ENCODE measurements at places on chromosomes 5 and 9.
A peak's percentile ranks its signal among the peaks of the same experiment; 100 is the strongest.

GRCh38 chr5:103522586-103522985, 40.0 kb downstream of the NUDT12 start:
- DNase-seq, result no peak

DNA sequence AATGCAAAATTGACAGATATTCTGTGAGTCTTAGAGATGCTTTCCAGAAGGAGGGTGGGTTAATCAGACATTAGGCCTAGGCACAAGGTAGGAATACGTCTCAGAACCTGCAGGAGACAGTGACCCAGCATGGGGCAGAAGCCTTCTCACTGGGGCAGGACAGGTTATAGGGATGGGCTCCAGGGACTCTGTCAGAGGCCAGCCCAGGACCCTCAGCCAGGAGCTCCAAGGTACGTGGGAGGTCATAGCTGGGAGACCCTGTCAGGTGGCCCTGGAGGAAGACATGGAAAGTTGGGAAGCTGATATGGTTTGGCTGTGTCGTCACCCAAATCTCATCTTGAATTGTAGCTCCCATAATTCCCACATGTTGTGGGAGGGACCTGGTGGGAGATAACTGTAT, 450.4 kb downstream of the GADD45G start:
- DNase-seq, result no peak

- no peak for DNase-seq
These were observed 335.0 kb downstream of the DEPDC1B start for GRCh38 chr5:60365001-60365400.

- no peak for DNase-seq
These were observed 29.6 kb upstream of the PITX1 start for GRCh38 chr5:135063511-135064234.

DNA sequence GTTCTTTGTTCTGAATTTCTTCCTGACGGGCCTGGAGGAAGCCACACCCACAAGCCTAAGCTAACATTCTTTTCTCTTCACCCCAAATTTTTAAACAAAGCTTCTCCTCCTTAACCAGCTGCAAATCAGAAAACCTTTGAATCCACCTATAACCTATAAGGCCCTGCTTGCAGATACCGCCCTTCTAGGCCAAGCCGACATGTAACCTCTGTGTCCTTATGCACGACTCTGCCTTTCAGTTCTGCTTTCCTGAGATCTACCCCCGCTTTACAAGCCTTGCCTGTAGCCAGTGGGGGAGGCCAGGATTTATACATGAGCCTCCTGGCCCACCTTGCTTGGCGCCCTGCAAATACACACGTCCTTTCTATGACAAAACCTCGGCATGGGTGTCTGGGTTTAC, 19.3 kb downstream of the BRD9 start:
- no peak for DNase-seq

DNA sequence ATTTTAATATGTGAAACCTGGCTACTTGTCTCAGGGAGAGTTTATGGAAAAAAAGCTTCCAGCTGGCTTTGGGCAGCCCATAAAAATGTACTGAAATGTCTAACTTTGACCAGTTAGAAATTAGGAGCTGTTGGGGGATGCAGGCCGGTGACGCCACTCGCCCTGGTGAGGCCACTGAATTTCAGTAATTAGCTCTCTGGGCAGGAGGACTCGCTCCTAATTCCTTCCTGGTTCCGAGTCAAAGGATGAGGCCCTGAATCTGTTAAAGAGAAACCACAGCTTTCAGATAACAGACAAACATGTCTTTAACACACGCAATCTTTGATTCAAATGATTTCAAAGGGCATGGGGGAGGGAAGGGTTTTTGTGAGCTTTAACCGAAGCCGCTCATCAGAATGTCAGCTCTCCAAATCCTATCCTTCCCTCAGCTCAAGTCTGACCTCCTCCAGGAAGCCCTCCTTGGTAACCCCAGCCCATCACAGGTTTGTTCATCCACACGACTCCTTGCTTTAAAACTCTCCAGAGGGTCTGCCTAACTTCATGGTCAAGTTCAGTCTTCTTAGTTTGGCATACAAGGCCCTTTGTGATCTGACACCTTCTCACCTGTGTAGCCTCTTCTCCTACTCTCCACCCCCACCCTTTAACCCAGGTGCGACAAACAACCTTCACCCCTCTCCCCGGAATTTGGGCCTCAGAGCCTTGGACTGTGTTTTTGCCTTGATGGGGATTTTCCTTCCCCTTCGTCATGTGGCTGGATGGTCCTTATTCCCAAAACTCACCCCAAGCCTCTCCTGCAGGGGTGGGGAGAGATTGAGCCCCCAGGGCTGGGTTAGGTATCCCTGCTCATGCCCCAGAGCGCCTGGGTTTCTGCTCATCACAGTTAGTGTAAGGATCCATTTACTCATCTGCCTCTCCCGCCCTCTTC, 13.6 kb upstream of the PHF19 start:
- DNase-seq, result no peak

- no peak for DNase-seq
These were observed 9.1 kb upstream of the MVB12B start for GRCh38 chr9:126317513-126317912.

DNA sequence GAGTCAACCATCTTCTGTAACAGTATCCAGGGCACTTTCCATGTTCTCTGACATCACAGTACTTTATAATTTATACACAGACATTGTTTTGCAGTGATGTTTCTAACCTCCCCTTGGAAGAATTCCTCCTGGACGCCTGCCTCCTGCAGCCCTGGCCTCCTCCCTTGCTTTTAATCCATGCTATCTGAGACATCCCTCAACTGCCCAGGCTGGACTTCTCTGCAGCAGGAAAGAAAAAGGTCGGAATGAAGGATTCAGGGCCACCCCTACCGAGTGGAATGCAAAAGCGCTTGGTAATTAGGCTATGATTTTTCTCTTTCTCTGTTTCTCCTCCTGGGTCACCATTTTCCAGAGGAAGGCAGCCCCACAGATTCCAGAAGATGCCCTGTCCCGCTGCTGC, 47.0 kb upstream of the SHC3 start:
- no peak for DNase-seq

GRCh38 chr9:106127776-106128175, 433.4 kb downstream of the TMEM38B start:
- DNase-seq, result no peak

DNA sequence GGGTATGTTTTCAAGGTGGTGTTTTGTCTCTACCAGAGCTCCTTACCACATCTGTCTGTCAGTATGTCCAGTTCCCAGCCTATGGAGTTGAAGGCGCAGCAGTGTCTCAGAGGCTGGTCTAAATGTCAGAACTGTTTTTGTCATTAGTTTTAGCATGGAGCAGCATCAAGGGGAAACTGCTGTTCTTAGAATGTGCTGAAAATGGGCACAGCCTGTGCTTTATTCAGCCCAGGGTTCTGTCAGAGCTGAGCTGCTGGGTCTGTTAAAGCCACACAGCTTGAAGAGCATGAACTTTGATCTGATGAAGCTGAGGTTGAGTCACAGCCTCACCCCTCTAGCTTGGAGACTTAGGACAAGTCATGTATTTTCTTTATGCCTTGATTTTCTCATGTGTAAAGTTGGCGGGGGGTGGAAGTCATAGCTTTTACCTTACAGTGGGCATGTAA, 71.9 kb downstream of the RALGPS1 start:
- no peak for DNase-seq

- no peak for DNase-seq
These were observed 167.6 kb downstream of the PDZD2 start for GRCh38 chr5:31806561-31806960.

DNA sequence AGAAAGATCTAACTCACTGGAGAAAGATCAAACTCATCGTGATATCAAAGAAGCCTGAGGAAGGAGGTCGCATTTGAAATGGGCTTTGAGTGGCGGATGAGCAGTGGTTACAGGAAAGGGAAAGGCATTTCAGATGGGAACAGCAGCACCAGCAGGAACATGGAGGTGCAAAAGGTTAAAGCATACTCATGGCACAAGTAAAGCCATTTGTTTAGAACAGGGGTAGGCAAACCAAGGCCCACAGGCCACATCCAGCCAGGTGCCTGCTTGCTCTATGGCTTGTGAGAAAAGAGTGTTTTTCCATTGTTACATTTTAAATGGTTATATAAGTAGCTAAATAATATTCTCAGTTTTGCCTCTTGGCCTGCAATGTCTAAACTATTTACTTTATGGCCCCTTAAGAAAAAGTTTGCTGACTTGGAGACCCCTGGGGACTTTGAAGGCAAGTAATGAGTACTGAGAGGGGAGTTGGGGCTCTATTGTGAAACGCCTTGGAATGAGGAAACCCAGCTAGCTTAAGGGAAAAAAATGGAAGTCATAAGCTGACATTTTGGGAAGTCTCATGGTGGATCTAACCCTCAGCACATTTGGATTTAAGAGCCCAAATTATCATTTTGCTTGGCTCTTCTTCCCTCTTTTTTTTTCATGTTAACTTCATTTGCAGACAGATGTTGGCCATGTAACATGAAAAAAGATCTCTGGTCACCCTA, 211.1 kb downstream of the NR3C1 start:
- no peak for DNase-seq

- no peak for DNase-seq
These were observed 17.2 kb downstream of the EBF1 start for GRCh38 chr5:159082474-159082873.

- DNase-seq, result no peak
These were observed 680.0 kb downstream of the TAF11L14 start for GRCh38 chr5:18314192-18314778.

GRCh38 chr9:73468716-73469115, 317.1 kb downstream of the ANXA1 start:
- DNase-seq, result no peak

GRCh38 chr9:103025796-103026195, 30.7 kb downstream of the CYLC2 start:
- DNase-seq, result no peak

DNA sequence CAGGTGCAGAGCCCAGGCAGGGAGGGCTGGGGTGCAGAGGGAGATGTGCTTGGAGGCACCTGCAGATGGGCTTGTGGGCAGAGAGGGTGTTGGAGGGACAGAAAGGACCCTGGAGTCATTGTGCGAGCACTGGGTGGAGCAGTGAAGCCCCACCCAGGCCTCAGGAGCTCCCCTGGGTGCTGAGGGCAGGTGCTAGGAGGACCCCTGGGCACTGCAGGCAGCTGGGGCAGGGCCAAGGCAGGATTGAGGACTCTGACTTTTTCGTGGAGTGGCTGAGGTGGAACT, 10.3 kb upstream of the SLC6A18 start:
- DNase-seq, result no peak

DNA sequence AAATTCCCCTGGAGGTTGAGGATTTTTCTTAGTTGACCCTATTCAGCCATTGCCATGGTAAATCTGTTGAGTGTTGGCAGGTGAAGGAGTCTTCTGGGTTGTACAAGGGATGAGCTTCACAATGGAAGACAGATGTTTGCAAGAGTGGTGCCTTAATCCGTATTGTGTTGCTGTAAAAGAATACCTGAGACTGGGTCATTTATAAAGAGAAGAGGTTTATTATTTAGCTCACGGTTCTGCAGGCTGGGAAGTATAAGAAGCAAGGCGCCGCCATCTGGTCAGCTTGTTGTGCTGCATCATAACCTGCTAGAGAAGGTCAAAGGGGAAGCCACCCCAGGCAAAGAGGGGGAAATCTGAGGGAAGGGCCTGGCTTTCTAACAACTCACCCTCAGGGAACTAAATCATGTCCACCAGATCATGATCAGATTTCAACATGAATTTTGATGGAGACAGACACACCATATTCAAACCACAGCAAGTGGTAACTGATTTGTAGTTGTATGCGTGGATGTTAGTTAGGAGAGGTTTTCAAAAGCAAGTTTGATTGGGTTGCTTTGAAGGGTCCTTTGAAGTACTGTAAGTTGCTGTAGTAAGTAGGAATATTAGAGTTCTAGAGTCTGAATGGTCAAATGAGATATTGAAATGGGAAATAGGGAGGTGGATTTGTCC, 2.5 kb downstream of the TNPO1 start:
- peak; percentile 18 for DNase-seq

DNA sequence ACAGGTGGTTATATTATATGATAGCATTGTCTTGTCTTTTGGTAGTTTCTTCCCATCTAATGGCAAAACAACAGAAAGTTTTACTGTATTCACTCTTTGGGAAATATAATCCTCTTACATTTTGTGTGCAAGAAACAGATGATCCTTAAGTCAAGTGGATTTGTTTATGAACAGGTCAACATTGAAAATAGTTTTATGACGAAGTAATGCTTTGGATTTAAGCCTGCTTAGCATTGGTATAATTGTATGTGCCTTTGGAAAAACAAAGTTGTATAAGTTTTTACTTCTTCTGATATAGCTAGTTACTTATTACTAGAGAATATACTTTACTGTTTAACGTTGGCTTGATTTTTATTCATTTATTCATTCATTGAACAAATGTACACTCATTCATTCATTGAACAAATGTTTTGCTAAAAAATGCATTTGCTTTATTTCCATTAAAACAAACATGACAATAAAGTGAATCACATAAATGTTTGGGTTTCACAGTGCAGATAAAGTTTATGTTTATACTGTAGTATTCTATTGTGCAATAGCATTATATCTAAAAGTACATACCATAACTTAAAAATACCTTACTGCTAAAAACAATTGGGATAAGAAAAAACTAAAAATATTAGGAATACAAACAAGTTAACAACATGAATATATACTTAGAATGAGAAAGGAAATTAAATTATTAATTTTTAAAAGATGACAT, 12.3 kb downstream of the SGCD start:
- no peak for DNase-seq

- DNase-seq, result no peak
These were observed 28.4 kb downstream of the FBXW11 start for GRCh38 chr5:171978016-171978415.

GRCh38 chr9:16877256-16877655, 6.8 kb upstream of the BNC2 start:
- DNase-seq, result no peak

Measured in SK-N-MC (cell line).